ENCODE measurements at places on chromosomes 3 and 15.

DNA sequence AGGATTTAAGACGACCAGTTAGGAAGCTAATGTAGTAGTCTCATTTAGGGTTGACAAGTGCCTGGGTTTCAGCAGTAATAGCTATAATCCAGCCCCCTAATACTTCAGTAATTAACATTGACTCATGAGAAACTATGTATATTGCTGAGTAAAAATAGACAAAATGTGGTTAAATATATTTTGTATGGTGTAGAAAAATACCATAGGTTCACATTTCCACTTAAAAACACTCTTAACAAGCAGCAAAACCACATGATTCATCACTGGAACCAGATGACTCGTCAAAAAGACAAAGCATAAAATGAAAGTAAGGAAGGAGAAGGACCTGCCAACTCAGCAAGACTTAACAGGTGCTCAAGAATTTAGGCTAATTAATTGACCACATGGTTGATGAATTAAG lies 288.9 kb downstream of the EFHB start:
- DNase-seq = no peak

DNA sequence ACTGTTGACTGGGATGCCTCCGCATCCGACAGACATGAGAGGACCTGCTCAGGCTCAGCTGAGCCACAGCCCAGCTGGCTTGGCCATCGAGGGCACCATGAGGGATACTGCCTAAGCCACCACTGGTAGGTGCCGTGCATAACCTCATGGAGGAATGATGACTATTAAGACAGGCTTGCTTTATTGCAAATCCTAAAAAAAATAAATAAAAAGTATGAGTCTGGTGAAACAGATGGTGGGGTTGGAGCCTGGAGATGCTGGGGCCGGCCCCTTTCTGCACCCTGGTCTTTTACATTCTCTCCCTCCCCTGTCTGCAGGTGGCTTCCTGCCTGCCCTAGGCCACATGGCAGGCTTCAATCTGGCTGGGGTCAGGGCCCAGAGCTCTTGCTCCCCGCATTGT lies 24.0 kb upstream of the RAD18 start:
- no peak for DNase-seq

- no peak for DNase-seq
Observed at GRCh38 chr3:155714295-155714718, 30.6 kb downstream of the PLCH1 start.

GRCh38 chr3:98791341-98792325 lies 28.5 kb downstream of the ST3GAL6 start:
- DNase-seq = no peak

DNA sequence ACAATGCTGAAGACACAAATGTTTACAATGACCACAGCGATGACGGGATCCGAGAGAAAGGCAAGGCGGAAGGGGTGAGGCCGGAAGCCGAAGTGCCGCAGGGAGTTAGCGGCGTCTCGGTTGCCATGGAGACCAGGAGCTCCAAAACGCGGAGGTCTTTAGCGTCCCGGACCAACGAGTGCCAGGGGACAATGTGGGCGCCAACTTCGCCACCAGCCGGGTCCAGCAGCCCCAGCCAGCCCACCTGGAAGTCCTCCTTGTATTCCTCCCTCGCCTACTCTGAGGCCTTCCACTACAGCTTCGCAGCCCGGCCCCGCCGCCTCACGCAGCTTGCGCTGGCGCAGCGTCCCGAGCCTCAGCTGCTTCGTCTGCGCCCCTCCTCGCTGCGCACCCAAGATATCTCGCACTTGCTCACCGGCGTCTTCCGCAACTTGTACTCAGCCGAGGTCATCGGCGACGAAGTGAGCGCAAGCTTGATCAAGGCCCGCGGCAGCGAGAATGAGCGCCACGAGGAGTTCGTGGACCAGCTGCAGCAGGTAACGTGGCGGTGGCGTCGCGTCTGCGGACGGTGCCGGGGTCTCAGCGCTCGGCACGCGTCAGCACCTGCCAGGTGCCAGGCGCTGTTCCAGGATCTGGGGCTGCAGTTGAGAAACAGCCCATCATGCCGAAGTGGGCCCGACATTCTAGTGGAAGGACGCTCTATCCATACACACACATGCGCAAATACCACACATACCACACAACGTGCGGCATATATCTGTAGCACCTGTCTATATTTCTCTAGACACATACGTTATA lies at the start of gene DLEC1:
Gene DLEC1, plus strand, starts transcription at position 108 of the 798 bp plus-strand sequence. Its CDS starts 18 bp downstream, at position 126.
- DNase-seq = peak; percentile 74

DNA sequence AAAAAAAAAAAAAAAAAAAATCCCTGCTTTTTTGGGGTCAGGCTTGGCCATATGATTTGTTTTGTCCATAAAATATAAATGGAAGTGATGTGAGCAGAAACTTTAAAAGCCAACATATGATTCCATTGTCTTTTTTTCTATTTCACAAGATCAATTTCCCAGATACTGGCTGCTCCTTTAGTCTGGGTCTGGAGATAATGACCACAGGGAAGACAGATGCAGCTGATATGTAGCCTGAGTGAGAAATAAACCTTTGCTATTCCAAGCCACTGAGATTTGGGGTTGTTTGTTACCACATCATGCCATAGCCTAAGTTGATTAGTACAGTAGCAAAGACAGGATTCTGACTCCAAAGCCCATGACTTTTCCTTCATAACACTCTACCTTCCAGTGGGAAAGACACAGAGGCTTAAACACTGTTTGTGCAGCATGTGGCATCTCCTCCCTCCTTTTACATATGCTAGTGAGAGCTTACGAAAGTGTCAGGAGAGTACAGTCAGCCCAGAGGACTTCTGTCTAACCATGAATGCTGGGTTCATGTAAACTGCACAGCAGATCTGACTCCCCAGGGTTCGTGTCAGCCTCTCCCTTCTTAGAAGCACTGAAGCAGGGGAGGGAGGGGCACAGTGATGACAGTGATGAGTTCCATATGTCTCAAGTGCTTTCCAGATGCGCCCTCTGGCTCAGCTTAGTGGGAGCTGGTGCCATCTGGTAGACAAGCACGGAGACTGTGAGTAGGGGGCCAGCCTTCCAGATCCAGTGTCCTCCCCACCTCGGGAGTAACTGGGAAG lies 36.7 kb upstream of the SLC7A14 start:
- no peak for DNase-seq

GRCh38 chr15:43998607-43999006 lies 171.8 kb downstream of the WDR76 start:
- no peak for DNase-seq

DNA sequence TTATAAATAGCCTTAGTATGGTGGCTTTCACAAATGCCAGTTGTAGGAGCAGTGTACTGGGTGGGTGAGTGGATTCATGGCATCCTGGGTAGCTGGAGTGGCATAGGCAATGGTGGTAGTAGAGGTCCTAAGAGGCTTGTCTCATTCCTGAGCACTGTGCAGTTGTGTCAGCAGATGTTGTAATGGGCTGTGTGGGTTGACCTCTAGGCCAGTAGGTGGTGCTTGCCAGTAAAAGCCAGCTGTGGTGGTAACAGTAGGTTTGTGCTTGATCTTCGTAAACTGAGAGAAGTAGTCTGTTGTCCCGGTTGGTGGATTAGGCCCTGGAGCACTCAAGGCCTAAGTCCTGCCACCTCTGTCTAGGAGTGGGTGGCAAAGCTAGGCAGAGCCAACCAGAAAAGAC lies 149.7 kb upstream of the SUCLG2 start:
- no peak for DNase-seq

GRCh38 chr3:70771426-70772147 lies 459.1 kb upstream of the MDFIC2 start:
- no peak for DNase-seq

- DNase-seq = no peak
Observed at GRCh38 chr15:93570527-93570926, 481.5 kb upstream of the RGMA start.

GRCh38 chr3:60812502-60812901 lies 438.8 kb downstream of the FHIT start:
- no peak for DNase-seq

GRCh38 chr3:98777801-98778220 lies 14.7 kb downstream of the ST3GAL6 start:
- DNase-seq = no peak

- no peak for DNase-seq
Observed at GRCh38 chr3:24364359-24364758, 130.3 kb downstream of the THRB start.

DNA sequence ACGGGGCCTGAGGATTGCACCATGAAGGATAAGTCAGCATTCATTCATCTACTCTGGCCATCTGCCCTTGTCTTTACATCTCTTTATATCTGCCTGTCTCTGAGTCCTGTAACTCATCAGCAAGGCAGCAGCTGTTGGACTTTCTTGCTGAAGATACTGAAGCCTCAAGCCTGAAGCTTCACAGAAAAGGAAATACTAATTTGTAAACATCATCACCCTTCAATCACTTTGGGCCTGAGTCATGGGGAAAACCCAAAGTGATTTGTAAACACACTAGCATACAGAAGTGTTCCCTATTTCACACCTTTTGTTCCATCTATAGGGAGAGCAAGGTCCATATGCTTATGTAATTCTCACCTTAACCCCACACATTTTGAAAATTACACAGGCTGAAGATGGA lies 928.2 kb downstream of the EPHA3 start:
- DNase-seq = no peak

DNA sequence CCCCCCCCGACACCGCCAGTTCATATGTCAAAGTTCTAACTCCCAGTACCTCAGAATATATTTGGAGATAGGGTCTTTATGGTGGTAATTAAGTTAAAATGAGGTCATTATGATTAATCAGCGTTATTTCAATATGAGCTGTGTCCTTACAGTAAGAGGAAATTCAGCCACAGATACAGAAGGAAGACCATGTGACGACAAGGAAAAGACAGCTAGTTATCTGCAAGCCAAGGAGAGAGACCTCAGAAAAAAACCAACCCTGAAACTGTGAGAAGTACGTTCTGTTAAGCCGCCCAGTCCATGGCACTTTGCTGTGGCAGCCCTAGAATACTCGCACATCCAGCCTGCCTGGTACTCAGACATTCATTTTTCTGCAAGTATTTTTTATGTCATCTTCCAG lies 62.3 kb upstream of the ARL8B start:
- DNase-seq = no peak

DNA sequence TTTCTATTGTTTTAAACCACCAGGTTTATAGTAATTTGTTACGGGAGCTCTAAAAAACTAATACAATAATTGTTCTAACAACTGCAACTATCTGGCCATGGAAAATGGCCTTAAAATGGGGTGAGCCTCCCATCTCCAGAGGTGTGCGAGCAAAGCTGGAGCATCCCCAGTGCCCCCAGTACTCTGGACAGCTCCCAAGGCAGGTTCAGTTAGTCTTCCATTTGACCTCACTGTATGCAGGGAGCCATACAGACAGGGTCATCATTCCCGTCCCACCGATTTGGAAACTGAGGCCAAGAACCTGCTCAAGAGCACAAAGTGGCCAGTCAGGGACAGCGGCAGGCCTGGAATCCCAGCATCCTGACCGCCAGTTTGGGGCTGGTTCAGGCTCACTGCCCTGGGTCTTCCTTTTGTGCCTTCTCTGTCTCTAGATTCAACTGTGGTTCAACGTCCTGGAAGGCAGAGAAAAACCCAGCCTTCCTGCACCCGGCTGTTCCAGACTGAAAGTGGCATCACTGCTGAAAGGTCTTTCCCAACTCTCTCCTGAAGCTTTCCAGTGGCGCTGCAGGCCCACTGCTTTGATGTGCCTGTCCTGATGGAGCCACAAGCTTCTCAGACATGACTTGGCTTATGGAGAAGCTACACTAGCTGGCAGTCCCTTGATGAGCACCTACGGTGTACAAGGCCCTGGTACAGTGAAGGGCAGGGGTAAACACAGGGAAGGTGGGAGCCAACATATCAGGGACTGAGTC lies 76.6 kb upstream of the LINGO1 start:
- DNase-seq = no peak

DNA sequence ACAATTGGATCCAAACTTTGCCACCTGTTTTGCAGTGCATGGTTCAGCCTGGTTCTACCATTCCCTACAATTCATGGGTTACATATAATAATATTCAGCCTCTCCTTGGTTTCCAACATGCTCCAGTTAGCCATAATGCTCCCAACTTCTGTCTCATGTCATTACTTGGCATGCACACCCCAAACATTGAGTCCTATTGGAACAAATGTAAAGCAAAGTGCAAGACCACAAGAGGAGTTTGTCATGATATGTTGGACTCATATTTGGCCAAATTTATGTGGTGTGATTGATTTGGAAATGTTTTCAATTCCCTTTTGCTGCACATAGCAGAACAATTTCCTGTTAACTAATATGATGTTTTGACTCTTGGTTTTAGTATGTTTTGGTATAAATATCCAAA lies 50.2 kb downstream of the KCNAB1 start:
- DNase-seq = no peak

DNA sequence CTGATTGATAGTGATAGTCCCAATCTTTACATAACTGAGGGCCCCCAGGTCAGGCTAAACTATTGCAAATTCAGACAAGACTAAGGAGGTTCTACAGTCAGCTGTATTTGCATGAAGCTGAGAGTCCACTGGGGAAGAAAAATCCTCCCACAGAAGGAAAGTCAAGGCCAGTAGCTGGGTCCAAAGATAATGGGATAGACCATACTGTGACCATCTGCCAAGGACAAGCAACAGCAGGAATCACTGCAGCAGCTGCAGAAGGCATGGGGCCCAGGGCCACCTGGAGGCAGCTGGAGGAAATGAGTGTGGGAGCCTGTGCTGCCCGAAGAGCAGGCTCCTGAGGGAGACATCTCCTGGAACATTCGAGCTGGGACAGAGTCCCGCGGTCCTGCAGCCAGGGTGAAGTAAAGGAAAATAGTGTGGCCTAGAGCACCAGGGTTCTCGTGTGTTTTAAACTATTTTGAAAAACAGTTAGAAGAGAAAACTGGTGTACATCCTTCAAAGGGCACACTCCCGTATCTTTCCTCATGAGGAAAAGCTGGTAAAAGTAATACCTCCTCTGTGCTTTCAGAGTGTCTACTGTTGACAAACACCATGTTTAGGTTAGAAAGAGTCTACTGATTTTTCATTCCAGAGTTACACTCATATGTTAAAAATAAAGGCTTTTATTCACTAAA lies 13.2 kb upstream of the TMEM212 start:
- peak; percentile 46 for DNase-seq

GRCh38 chr15:91593653-91594052 lies 259.9 kb upstream of the SLCO3A1 start:
- no peak for DNase-seq

- DNase-seq = no peak
Observed at GRCh38 chr3:22587446-22587845, 615.7 kb upstream of the UBE2E2 start.

DNA sequence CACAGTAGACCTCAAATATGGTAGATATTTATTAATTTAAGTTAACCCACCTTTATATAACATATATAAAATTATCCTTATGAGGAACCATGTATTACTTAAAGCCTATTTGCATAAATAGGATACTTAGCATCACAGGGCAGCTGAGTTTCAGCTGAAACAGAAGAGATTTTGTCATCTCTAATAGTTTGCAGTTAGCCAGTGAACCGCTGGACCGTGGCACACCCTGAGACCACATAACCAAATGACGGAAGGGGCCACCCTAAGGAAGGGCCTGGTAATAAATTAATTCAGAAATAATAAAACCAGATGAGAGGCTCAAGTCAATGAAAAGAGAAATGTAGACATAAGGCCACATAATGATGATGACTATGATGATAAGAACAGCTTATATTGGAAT lies 107.7 kb downstream of the MYO5A start:
- DNase-seq = no peak

- DNase-seq = no peak
Observed at GRCh38 chr3:50008931-50009330, 69.0 kb downstream of the RBM6 start.

GRCh38 chr3:16511681-16512434 lies 1.6 kb downstream of the RFTN1 start:
- DNase-seq = peak; percentile 57
